ENCODE measurements at places on chromosomes 4 and X.

DNA sequence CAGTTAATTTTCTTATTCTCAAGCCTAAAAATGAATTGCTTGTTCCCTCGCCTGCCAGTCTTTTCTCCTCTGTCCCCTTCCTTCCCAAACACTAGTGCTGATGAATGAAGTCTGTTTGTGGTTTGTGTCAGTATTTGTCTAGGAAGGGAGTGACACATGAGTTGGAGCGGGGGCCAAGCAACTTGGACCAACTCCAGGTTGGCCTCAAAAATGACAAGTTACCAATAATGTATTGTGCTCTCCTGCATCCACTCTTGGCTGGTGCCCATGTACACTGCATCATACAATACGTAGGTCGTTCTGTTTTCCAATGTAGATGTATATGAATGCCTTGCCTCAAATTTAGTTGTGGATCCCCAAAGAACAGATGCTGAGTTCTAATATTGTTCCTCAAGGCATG is 223.0 kb upstream of the GPC4 start:
- DNase-seq = no peak

GRCh38 chrX:53186351-53186750 is 38.7 kb downstream of the KDM5C start:
- no peak for DNase-seq

DNA sequence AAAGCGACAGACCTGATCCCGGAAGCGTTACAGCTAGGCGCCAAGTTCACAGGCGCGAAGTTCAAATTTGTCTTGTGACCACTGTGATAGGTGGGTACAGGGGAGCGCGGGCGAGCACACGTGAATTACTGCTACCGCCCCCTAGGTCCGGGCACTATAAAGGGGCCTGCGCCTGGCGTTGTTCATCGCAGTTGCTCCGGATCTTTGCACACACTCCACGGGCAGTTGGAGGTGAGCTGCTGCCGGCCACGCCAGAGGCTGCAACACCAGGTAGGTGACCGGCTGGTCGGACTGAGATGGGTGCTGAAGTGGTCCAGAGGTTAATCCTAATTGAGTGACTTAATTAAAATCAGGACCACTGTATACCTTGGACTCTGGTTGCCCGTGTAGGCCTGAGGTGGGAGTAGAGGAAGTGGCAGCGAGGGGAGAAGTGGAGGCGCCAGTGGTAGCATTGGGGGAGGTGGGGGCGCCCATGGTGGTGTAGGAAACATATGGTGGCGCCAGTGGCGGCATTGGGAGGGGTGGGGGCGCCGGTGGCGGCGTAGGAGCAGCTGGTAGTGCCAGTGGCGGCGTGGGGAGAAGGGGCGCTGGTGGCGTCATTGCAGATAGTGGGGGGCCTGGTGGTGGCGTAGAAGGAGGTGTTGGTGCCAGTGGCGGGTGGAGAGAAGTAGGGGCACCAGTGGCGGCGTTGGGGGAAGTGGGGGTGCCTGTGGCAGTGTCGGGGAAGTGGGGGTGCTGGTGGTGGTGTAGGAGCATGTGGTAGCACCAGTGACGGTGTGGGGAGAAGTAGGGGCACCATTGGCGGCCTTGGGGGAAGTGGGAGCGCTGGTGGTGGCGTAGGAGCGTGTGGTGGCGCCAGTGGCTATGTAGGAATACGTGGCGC is at the start of gene GCNA:
TSS of gene GCNA (plus strand) at position 185 of the 883 bp plus-strand sequence. CDS start 2,385 bp downstream, outside the sequence.
- no peak for DNase-seq

GRCh38 chr4:116702949-116703348 is 382.4 kb downstream of the TRAM1L1 start:
- no peak for DNase-seq

DNA sequence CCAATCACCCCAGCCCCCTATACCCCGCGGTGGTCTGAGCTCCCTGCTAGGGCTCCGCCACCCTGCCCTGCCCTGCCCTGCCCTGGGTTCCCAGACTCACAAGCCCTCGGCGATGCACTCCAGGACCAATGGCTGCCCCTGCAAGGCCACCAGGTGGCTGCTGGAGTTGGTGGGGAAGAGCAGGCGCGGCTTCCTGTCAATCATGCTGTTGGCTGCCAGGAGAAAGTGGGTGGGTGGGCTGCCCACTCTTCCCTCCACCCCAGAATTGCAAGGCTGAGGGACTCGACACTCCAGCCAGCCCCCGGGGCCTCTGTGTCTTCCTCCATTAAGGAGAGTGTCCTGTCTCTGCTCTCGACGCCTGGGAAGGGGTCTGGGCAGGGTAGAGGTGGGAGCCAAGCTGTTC is 15.7 kb downstream of the L1CAM start:
- DNase-seq = no peak

All from cardiac fibroblast (primary cell).